Right atrium auricular region (tissue), 2 donors: ENCODE measurements at places on chromosomes 13 and 19.

- no peak for DNase-seq
Observed at GRCh38 chr19:45809643-45810159, 5.4 kb downstream of the RSPH6A start.

GRCh38 chr19:48638831-48639381 lies 1.7 kb upstream of the DBP start:
- DNase-seq = no peak

DNA sequence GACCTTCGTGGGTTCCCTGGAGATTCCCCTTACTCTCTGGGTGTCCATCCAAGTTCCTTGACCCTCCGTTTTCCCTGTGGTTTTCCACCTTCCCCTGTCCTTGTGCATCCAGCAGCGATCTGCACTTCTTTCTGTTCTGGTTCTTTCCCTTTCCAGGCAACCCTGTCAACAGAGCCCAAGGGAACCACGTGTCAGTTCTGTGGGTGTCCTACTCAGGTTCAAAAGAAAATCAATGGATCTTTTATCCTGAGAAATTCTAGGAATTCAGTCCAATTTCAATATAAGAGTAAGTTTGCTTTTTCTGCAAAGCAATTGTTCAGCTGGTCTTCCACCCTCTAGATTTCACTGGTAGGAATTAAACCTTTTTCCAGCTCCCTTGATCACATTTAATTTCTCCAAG lies 1394.8 kb upstream of the SLC10A2 start:
- DNase-seq = no peak

DNA sequence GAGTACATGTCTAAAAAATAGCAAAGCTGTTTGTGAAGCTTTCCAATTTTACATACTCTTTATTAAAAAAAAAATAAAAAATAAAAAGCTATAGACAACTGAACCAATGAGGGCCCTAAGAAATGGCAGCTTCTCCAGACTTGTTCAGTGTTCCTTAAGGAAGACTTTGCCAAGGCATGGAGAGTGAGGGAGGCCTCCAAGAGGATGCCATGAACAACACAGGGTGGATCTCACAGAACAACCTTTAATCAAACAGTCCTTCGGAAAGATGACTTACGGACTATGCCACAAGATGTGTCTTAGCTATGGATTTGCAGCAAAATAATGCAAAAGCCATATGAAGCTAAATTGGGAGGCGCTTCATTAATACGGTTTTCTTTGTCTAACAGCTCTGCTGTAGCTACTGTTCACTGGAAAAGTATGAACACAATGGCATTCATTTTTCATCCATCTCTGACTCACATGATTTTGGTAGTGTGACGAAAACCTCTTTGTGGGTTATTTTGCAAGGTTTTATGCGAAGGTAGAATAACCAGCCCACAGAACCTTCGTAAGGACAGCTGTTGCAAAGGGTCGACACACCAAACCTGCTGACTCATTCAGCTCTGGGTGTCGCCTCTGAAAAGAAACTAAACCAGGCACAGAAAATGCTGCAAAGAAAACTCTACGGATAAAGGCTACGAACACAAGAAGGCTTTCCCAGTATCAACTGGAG lies 27.7 kb downstream of the EFNB2 start:
- DNase-seq = no peak

- no peak for DNase-seq
Observed at GRCh38 chr19:46630586-46631205, 5.3 kb downstream of the GNG8 start.

GRCh38 chr19:50967929-50968715 lies 1.3 kb downstream of the KLK6 start:
- DNase-seq = no peak

GRCh38 chr13:110314516-110315245 lies 7.6 kb downstream of the COL4A2 start:
- DNase-seq = peak; percentile 61
